Activated T-helper 2 cell treated with anti-CD3 and anti-CD28 coated beads, Interferon-gamma antibody, Interleukin-2, Interleukin-4, amounts not matched to agents 10 μg/mL and 5 μg/mL and 100 μg/mL, durations not matched to agents 14 hours and 24 hours and 36 hours (primary cell): ENCODE measurements at places on chromosomes 4 and X. TPM values are rescaled to one million over a fixed set of nuclear protein-coding genes. Genes with fewer than 3 reads are reported as not detected.

GRCh38 chr4:101415962-101416361, 68.6 kb upstream of the PPP3CA start:
- no peak for DNase-seq

- DNase-seq, result no peak
Observed at GRCh38 chr4:55172694-55173287, 47.4 kb upstream of the KDR start.

- no peak for DNase-seq
Observed at GRCh38 chr4:140092094-140092851, 61.7 kb downstream of the MAML3 start.

DNA sequence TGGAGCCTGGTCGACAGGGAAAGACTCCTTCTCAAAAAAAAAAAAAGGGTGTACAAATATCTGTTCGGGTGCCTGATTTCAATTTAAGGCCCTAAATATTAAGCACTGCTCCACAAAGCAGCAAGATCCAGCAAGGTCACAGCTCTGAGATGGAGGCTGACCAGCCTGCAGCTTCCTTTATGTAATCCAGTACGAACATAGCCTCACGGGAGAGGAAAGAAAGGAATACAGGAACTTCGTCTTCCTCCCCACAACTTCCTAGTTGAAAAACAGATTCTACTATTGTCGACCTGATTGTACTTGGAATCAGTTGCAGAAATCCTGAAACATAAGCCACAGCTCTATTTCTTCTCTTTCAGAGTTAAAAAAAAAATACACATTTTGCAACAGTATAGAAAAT, 53.5 kb upstream of the TBC1D9 start:
- DNase-seq, result no peak

- DNase-seq, result no peak
Observed at GRCh38 chr4:73798842-73799241, 37.6 kb upstream of the CXCL6 start.

- no peak for DNase-seq
Observed at GRCh38 chr4:83150653-83151330, 36.3 kb upstream of the PLAC8 start.

DNA sequence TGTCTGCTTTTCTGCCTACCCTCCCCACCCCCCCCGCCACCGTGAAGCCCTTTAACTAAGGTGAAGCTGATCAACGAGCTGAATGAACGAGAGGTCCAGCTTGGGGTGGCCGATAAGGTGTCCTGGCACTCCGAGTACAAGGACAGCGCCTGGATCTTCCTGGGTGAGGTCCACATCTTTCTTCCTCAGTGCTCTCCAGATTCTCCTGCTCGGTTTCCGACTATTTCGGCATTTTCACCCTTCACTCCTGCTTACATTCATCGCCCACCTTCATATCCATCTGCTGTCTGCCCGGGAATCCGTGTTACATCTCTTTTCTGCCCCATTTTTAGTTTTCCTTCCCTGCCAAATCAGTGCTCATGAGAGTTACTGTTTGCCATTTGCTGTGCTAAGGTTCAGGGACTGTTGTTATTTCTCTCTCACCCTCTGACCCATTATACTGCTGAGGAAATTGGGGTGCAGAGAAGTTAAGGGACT, 459 bp downstream of the RBMX2 start:
- DNase-seq, result no peak

- no peak for DNase-seq
Observed at GRCh38 chr4:177453116-177453515, 10.9 kb upstream of the AGA start.

DNA sequence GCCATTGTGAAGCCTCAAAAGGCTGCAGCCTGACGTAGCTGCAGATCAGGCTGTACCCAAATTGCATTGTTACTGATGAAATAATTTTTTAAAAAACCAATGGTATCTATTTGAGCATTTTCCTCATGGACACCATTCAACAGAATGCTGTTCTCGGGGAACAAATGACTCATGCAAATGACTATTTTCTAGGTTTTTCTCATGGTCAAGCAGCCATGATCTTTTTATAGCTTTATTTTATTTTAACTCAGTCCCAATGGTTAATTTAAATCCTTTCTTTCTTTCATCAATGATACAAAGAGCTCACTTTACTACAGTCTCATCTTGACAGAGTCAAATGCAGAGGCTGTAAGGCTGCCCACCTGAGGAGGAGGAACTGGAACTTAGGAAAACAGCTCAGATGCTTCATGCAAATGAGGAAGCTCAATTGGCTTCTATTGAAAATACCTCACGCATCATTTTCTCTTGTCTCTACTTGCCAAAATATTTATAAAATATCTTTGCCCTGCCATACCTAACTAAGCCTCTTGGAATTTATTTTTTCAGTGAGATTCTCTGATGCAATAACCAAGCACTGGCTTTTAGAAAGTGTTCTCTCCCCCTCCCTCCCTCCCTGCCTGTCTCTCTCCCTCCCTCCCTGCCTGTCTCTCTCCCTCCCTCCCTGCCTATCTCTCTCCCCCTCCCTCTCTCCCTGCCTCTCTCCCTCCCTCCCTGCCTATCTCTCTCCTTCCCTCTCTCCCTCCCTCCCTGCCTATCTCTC, 81.0 kb downstream of the SORBS2 start:
- no peak for DNase-seq

GRCh38 chrX:14411326-14411725, 118.0 kb upstream of the GLRA2 start:
- DNase-seq, result no peak

GRCh38 chr4:69531251-69531650, 35.5 kb upstream of the UGT2B4 start:
- no peak for DNase-seq

GRCh38 chr4:7158081-7158750, 34.1 kb upstream of the SORCS2 start:
- DNase-seq, result no peak

- no peak for DNase-seq
Observed at GRCh38 chrX:128622296-128622695, 570.1 kb upstream of the ACTRT1 start.

GRCh38 chr4:44132526-44132925, 316.1 kb downstream of the KCTD8 start:
- no peak for DNase-seq

GRCh38 chrX:15170927-15171326, 99.0 kb downstream of the ASB9 start:
- DNase-seq, result no peak

DNA sequence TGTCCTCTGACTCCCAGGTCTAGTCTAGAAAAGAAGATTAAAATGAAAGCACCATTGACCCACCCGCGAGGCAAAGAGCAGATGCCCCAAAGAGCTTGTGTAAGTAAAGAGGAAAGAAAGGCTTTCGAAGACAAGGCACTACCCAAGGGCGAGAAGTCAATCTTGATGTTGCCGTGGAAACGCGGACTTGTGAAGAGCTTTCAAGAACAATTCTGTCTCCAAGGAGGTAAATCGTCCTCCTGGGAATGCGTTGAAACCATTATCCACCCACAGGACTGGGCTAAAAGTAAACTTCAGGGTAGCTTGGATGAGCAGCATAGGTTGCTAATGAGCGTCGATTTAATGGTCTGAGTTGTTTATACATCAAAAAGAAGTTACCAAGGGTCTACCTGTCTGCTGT, 189.3 kb downstream of the DHRSX start:
- DNase-seq, result no peak

DNA sequence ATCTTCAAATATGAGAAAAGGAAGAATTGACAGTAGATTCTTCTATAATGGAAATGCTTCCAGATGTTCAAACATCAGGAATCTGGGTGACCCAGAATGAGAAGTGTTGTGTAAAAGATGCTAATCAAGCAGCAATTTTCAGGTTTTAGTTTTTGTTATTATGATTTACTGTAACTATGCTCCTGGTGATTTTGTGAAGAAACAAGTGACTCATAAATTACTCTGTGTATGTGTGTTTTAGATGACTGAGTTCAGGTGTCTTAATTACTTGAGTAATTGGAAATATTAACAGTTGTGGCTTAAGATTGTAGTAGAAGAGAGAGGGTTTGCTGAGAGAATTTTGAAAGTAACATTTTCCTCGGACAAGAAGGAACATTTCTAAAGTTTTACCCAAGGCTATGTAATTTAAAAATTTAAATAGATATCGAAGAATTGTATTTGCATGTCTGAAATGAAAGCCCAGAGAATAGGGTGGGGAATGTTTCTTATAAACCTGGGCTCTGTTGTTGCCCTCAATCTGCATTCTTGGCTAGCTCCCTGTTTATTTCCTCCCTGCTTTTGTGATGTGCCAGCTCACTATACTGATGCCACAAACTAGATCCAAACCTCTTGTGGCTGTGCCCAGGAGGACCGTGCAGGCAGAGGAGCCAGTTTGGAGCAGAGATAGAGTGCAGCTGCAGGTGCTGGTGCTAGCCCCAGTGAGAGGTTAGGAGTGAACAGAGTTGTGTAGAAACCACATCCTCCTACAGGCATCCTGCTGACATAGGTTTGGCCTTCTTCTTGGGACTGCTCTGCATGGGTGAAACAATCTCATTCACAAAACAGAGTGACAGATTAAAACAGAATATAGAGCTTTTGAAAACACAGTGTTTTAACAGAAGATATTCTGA, 25.4 kb upstream of the TNIP3 start:
- peak; percentile 40 for DNase-seq

DNA sequence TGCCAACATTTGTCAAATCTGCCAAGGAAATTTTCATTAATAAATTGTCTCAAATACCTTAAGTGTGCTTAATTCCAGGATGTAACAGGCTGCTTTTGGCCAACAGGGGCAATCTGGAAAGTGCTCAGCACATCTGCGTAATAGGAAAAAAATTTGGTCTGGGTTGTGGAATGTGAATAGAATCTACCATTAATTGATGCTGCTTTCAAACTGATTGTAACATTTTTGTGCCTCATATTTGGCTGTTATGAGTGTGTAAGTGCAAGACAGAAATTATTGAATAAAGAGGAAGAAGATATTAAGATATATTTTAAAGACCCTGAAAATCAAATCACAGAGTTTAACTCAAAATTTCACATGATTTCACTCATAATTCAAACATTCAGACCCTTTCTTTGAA, 41.1 kb downstream of the REELD1 start:
- no peak for DNase-seq

DNA sequence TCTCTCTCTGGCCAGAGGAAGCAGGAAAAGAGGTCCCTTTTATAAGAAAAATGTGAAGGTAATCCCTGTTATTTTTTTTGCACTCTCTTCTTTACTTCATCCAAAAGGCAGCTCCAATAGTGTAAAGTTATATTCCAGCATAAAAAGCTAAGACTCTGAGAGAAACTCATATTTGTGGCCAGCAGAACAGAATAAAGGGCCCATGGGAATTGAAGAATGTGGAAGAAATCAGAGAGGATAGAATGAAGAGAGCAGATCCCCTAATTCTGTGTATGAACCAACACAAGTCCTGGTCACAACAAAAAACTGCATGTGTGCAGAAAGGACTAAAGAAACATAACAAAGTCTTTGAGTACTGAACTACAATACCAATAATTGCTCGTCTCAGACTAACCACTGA, 22.3 kb downstream of the RPS6KA6 start:
- no peak for DNase-seq

DNA sequence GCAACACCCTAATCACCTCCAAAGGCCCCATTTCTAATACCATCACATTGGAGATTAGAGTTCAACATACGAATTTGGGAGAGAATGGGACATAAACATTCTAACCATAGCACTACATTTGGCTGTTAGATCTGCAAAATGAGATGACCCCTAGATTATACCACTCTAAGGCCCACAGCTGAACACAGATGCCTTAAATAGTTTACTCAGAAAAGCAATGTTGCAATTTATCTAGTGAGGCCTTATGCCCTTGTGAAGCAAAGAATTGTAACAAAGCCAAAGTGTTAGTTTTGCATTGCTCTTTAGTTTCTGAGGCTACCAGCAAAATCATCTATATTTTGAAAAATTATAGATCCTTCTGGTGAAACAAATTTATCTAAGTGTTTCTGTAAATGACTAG, 31.6 kb upstream of the ARHGEF6 start:
- DNase-seq, result no peak

DNA sequence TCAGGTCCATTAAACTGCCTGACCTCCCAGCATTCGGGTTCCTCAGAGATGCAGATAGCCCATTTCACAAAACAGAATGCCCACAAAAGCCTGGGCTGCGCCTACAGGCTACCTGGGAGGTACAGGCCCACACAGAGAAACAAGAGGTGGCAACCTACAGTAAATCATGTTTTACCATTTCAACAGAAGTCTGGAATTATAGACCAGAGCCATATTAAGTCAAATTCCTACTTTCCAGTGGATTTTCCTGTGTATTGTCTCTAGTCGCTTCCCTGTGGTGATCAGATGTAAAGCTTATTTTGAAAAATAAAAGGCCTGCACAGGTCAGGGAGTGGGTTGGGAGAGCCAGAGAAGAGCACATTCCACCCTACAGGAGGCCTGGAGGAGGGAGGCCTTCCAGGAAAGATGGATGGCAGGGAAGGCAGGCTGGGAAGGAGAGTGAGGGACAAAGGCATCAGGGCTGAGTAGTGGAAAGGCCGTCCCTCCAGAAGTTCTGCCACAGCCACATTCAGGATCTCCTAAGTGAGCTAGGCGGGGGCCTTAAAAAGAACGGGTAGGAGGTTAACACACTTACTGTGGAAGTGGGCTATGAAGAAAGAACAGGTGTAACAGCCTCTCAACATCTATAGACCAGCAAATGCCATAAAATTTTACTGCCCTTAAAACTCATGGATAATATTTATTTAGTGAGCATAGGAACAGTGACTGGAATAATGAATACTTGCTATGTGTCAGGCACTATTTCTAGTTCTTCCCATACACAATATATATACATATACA, 19.0 kb upstream of the USO1 start:
- no peak for DNase-seq

- DNase-seq, result no peak
Observed at GRCh38 chr4:152901205-152901604, 34.9 kb upstream of the FHDC1 start.

DNA sequence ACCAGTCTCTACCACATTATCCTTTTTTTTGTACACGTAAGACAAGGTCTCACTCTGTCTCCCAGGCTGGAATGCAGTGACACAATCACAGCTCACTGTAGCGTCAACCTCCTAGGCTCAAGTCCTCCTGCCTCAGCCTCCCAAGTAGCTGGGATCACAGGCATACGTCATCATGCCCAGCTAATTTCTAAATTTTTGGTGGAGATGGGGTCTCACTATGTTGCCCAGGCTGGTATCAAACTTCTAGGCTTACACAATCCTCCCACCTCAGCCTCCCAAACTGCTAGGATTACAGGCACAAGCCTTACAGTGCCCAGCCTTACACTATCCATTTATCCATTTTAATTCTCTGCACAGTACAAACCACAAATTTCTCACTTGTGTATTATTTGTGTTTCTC, 58.0 kb downstream of the CLOCK start:
- DNase-seq, result no peak

The DGAT2L6 gene
- total RNA-seq, result not detected in 2 replicates

The SLC16A2 gene
- 1.1 and 1.5 TPM in 2 replicates for total RNA-seq

The CCSER1 gene
- total RNA-seq, result not detected in 2 replicates

The UGT2B15 gene
- not detected in 2 replicates for total RNA-seq

The CT55 gene
- not detected in 2 replicates for total RNA-seq

The WAS gene
- 117 and 120 TPM in 2 replicates for total RNA-seq

The ENPEP gene
- 0.02 TPM in 1 of 2 replicates, not detected in the other for total RNA-seq

The PPP3CA gene
- total RNA-seq, result 7.2 and 8.4 TPM in 2 replicates

The ADGRL3 gene
- not detected in 2 replicates for total RNA-seq

The RAB33A gene
- total RNA-seq, result 28.4 and 29.7 TPM in 2 replicates

The XPNPEP2 gene
- 0.11 and 0.16 TPM in 2 replicates for total RNA-seq

The NPY2R gene
- total RNA-seq, result not detected in 2 replicates
